ENCODE measurements at places on chromosomes 16 and 17.

DNA sequence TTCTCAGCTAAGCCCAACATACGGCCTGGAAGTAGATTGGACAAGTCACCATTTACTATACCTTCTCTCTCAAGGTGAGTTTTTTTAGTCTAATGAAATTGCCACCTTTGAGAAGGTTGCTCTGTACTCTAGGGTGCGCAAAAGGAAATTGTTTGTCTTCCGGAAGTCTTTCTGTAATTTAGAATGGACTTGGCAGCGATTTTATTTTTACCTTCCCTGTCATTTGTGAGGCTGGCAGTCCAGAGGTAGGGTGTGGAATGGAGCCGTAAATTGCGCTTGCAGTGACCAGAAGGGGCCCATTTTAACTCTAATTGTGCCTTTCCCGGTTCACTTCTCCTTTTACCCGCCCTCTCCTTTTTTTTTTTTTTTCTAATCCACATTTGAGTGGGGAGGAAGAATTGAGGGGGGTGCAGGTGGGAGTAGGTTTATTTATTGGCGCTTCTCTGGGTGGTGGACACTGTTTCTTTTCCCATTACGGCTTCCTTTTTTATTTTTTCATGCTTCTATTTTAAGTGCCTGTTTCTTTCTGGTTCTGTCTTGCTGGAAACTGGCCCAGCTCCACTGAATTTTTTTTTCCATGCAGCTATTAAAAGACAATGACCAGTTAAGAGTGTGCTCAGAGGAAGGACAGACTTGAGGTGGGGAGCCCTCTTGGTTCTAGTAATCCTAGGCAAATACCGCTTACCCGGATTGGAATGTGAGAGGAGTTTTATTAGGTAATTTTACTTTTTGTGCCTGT lies 89.7 kb upstream of the CLEC18A start:
- DNase-seq, result no peak

DNA sequence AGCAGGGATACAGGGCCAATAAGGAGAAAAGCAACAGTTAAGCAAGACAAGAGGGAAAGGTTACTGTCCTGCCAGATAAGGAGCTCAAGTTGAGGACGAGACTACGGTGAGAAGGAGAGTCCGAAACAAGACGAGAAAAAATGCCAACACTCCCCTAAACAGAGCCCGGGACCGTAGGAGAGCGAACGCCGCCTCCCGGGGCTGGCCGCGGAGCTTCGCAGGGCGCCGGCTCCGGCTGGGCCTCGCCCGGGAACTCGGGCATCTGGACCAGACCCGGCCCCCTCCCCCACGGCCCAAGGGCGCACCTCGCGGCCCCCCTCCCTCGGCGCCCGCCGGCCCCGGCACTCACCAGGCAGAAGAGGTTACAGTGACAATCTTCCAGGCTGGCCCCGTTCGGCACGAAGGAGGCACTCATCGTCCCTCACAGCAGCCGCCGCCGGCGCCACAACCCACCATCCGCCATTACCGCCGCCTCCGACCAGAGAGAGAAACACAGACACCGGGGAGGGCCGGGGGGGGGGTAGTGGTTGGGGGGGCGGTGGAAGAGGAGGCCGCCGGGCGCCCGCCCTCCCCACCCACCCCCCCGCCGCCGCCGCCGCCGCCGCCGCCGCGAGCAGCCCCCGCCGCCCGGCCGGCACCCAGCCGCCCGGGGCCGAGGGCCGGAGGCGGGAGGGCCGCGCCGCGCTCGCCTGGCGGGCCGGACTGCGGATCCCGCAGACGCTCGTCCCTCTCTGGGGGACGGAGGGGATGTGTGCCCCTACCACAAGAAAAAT lies at the start of gene MED13:
Gene MED13, minus strand, starts transcription at position 488 of the 773 bp plus-strand sequence. Its CDS starts 73 bp downstream, at position 415.
- DNase-seq, result peak; percentile 39

GRCh38 chr16:82344157-82344556 lies 174.1 kb upstream of the MPHOSPH6 start:
- DNase-seq, result no peak

- DNase-seq, result no peak
Observed at GRCh38 chr16:35910409-35910808, 2451.0 kb downstream of the TP53TG3F start.

DNA sequence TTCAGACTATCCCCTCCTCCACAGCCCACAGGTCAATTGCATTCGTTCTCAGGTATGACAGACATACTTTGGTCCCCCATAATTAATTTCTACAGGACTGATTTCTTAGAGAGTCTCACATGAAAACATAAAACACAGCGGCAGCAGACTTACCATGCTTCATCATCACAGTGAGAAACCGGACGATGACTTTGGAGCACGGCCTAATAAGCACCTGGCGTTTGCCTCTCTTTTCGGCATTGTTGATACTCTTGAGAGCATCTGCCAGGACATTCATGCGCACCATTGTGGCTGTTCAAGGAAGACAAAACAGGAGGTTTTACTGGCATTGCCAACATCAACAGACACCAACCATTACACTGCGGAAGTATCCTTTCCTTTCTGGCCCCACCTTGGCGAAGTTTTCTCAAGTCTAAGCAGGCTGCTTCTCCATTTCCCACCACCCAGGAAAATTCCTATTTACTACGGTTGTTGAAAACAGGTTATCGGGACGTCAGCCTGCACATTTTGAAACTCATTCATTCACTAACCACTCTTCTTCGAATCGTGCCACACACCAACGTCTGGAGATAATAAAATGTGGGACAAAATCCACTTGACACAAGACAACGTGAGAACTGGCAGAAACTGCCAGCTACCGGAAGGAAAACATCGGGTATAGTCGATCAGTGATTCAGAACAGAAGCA lies 1.2 kb downstream of the RPS15A start:
- no peak for DNase-seq

DNA sequence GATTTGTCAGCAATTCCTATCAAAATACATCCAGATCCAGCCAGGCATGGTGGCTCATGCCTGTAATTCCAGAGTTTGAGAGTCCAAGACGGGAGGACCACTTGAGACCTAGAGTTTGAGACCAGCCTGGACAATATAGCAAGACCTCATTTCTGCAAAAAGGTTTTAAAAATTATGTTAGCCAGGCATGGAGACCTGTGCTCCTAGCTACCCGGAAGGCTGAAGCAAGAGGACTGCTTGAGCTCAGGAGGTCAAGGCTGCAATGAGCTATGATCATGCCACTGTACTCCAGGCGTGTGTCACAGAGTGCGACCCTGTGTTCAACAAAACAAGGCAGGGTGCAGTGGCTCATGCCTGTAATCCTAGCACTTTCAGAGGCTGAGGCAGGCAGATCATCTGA lies 215.2 kb downstream of the CPPED1 start:
- DNase-seq, result no peak

- DNase-seq, result no peak
Observed at GRCh38 chr16:67198238-67198734, 645 bp upstream of the ELMO3 start.

DNA sequence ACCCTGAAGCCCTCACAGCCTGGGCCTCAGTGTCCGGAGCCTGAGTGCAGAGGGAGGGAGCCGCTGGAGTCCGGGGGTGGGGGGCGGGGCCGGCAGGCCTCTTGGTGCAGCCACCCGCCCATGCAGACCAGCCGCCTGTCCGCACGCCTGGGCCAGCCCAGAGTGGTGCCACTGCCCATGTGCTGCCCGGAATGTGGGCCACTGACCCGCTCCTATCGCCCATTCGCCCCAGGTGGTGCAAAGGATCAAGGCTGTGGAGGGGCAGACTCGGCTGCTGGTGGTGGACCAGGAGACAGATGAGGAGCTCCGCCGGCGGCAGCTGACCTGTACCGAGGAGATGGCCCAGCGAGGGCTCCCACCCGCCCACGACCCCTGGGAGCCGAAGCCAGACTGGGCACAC lies 2.6 kb downstream of the NHERF2 start:
- no peak for DNase-seq

- DNase-seq, result no peak
Observed at GRCh38 chr16:51376080-51376479, 225.0 kb upstream of the SALL1 start.

- no peak for DNase-seq
Observed at GRCh38 chr16:67284699-67285646, 5.6 kb downstream of the PLEKHG4 start.

DNA sequence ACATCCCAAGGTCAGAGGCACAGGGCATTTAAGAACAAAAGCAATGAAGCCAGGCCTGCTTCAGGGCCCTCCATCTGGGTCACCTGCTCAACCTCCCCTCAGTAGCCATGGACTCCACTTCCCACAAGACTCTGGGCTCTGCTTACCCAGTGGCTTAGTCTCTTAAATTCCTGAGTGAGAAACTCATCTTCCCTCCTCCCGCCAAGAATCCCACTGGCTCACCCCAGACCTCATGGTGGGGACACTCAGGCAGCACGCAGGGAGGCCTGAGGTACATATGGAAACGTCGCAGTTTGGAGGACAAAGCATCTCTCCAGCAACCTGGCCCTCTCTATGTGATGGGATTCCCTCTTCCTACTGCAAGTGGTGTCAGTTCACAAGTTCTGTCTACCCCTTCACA lies 326.7 kb upstream of the CDH5 start:
- DNase-seq, result no peak

GRCh38 chr16:9824200-9825068 lies 357.8 kb downstream of the GRIN2A start:
- DNase-seq, result no peak

DNA sequence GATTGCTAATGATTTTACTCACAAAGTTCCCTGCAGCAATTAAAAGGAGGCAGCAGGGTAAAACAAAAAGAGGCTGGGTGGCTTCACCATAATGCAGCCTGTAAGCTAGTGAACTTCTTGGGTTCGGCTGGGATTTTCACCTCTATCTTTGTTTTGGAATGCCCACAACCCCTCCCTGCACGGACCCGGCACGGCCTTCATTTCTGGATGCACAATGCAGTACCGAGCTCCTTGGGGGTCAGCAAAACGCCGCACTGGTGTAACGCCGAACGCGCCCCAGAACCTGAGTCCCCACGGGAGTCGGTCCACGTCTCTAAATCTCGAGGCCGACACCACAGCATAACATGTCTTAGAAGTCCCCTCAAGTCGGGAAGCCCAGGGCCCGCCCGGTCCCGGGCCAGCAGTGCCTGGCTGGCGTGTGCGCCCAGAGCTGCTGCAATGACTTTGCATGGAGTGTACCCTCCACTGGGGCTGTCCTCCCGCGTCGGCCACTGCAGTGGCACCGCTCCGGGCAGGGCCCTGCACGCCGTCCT lies 759 bp downstream of the UBE2O start:
- DNase-seq, result no peak

Data from GM19239 (cell line).